Mucosa of descending colon (tissue), 3 donors: ENCODE measurements at places on chromosomes 5 and 9. TPM values are rescaled to one million over a fixed set of nuclear protein-coding genes. Genes with fewer than 3 reads are reported as not detected.

DNA sequence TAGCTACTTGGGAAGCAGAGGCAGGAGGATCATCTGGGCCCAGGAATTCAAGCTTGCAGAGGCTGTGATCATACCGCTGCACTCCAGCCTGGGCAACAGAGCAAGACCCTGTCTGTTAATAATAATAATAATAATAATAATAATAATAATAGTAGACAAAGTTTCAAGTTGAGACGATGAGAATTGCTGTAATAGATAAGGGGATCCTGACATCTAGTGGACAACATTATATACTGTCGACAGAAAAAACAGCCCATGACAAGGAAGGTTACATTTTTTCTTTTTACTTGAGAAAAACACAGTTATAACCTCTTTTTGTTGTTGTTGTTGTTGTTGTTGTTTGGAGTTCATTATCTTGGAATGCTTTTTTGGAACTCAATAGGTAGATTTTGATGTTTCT is 35.3 kb downstream of the NDFIP1 start:
- no peak for DNase-seq

DNA sequence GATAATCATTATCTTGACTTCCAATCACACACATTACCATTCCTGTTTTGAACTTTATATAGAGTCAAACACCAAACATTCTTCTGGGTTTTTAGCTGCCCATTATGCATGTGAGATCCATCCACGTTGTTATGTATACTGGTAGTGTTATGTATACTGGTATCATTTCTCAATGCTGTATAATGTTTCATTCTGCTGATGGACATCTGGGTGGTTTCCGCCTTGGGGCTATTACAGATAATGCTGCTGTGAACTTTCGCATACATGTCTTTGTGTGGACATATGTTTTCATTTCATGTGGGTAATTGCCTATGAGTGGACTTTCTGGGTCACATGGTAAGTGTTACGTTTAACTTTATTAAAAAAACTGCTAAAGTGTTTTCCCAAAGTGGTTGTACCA is 217.8 kb upstream of the EFNA5 start:
- no peak for DNase-seq

The PHF24 gene
- total RNA-seq: not detected

The WDR31 gene
- total RNA-seq: 4.6 TPM

The GCNT4 gene
- 2.4 TPM for total RNA-seq

The ADAMTS2 gene
- 7.3 TPM for total RNA-seq

The MARCOL gene
- not detected for total RNA-seq

GRCh38 chr5:119398727-119399466 is 43.1 kb downstream of the TNFAIP8 start:
- DNase-seq: peak; percentile 69

The SMIM15 gene
- total RNA-seq: 79.2 TPM

GRCh38 chr5:17680737-17681136 is 46.5 kb downstream of the TAF11L14 start:
- no peak for DNase-seq

- no peak for DNase-seq
Observed at GRCh38 chr5:59418808-59419207, 474.7 kb downstream of the PDE4D start.

GRCh38 chr9:88710449-88710848 is 175.5 kb downstream of the NXNL2 start:
- no peak for DNase-seq

The AQP7 gene
- 9.2 TPM for total RNA-seq

- DNase-seq: no peak
Observed at GRCh38 chr5:14475045-14475444, 106.5 kb upstream of the OTULINL start.

GRCh38 chr5:10118150-10118549 is 131.5 kb downstream of the ATPSCKMT start:
- DNase-seq: no peak

GRCh38 chr5:174796711-174797192 is 72.4 kb downstream of the MSX2 start:
- no peak for DNase-seq

The PKN3 gene
- 2.5 TPM for total RNA-seq

DNA sequence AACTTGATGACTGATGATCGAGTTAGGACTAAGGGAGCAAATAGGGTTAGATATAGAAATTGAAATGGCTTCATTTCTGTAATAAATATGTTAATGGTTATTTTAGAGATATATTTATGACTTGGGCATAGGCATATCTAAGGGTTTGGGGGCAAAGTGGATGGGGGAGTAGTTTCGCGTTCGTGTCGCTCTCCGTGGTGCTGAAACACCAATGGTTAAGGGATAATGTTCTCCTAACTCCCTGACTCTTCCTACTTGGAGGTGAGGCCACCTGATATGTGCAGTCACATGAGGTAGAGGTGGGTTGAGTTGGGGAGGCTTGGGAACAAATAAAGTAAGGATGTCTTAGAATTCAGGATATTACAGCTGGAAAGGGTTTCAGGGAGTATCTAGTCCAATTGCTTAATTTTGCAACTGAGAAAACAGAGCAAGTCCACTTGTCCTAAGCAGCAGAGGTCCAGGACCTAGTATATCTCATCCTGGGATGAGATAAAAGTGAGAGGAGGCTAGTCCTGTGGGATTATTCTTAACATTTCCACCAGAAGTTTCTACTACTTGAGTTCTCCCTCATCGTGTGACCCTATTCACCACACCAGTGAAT is 44.0 kb upstream of the MAP1B start:
- DNase-seq: peak; percentile 17

GRCh38 chr9:128523199-128523925 is 18.8 kb downstream of the GLE1 start:
- no peak for DNase-seq

GRCh38 chr5:171390883-171391677 is 3.4 kb downstream of the NPM1 start:
- DNase-seq: no peak

- no peak for DNase-seq
Observed at GRCh38 chr5:153480401-153480800, 10.1 kb upstream of the GRIA1 start.

The PCDHGA9 gene
- 3.2 TPM for total RNA-seq

The GLRA1 gene
- total RNA-seq: not detected

The GPR151 gene
- total RNA-seq: not detected

DNA sequence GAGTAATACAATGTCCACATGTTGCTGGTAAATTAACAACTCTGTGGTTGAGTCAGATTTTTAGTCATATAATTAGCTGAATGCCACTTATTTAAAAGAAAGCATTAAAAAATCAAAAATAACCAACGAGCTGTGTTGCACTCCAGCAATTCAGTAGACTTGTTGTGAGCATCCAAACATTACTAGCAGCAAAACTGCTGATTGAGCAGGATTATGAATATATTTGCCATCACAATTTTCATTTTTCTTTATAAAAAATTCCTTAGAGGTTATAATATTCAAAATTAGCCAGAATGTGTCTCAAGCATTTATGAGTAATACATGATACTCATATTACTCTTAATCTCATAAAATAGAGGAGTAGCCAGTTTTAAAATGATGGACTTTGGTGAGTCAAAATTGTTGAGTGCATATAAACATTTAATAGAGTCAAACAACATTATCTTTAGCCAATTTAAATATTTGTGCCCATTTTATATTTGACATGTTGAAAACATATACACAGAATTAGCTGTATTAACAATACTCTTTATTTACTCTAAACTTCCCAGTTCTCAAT is 44.0 kb downstream of the ST8SIA4 start:
- no peak for DNase-seq

DNA sequence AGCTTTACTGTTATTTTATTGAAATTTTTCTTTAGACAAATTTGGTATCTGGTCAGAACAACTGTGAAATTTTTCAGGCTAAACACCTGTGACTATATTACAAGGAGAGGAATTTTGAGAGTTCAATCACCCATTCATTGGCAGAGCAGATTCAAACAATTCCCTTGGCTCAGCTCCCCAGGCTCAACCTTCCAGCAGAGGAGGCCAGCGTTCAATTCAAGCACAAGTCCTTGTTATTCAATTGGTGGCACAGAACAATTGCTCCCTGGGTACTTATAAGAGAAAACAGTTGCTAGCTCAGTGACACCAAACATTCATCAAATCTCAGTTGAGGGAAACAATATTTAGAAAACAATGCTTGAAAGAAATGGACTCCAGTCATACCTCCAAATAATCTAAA is 83.3 kb downstream of the SUSD1 start:
- no peak for DNase-seq

GRCh38 chr9:13570068-13570974 is 290.8 kb upstream of the MPDZ start:
- DNase-seq: no peak

GRCh38 chr9:114351932-114352331 is 22.3 kb downstream of the ORM2 start:
- DNase-seq: no peak

The SCGB3A2 gene
- not detected for total RNA-seq

GRCh38 chr9:131593936-131594665 is 48.8 kb downstream of the PRRT1B start:
- DNase-seq: no peak

- DNase-seq: no peak
Observed at GRCh38 chr9:88690628-88691027, 155.7 kb downstream of the NXNL2 start.

GRCh38 chr5:133723126-133723525 is 110.8 kb upstream of the FSTL4 start:
- DNase-seq: no peak

GRCh38 chr5:67896311-67896929 is 319.1 kb upstream of the PIK3R1 start:
- no peak for DNase-seq

- DNase-seq: no peak
Observed at GRCh38 chr9:130110166-130110565, 56.5 kb downstream of the GPR107 start.

The TMEM174 gene
- total RNA-seq: not detected

DNA sequence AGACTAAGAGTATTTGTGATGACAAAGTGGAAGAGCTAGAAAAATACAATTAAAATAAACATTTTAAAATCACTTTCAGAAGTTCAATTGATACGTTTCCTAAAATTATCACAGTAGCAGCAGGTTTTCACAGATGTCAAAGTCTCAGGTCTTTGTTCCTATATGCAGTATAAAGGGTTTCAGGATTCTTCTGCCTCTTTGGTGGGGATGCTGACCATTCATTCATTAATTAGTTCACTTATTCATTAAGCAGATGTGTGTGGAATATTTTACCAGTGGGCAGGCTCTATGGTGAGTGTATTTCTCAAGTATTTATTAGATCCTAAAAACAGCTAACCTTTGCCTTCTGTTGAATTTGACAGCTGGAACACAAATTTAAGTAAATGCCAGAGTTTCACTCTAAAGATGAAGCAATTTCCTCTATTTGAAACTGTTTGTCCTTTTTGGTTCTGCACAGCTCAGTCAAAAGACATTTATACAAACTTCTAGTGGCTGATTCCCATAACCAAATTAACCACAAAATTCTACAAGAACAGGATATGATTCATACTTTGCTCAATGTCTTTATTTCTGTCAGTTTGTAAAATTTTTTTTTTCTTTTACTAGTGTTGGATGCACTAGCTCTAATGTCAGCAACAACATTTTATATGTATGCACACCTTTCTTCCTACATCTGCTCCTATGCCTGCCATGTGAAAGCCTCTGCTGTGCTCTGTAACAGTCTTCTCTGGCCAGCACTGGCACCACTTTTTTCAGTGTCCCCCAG is 75.9 kb upstream of the PRR16 start:
- no peak for DNase-seq

- no peak for DNase-seq
Observed at GRCh38 chr5:12636209-12636608, 732.0 kb upstream of the CTNND2 start.

DNA sequence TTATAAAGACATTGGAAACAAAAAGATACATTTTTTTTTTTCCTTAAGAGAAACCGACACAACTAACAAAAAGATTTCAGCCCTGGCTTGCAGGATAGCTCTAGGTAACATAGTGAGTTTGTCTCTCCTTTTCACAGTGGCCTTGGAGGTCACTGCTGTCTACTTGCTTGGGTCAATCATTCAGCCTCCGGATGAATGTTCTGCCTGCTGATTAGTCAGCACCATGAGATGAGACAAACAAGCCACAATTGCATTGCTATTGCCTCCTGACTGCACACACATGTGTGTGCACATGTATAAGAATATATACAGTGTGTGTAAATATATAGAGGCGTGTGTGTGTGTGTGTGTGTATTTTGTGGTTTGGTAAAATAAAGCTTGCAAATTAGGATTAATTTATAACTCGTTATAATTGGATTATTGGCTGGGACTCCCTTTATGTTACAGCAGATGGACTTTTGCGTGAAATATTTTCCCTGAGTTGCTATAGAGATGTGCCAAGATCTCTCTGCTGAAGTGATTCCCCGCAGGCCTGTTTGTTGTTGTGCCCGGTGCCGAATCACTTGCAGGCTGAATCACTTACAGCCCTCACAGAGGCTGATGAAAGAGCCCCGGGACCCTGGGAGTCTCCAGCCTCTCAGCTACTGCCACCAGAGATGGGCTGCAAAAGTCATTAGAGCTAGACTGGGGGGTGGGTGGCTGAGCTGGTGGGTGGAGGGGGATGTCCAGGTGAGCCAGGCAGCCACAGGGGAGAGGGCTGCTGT is 161.2 kb downstream of the FGF18 start:
- DNase-seq: no peak

DNA sequence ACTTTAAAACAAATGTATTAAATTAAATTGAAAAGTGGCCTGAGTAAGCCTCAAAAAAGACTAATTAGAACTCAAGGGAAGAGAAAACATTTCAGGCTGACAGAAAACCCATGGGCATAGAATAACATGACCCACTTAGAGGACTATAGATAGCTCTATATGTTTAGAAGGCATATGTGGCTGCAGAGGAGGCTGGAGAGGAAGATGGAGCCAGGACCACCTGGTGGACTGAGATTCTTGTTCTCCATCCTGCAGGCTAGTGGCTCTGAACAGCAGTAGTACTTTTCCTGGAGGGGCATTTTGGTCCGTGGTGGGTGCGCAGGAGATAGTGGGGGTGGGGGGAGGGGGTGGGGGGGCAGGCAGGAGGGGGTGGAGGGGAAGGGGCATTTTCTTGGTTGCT is 10.3 kb upstream of the NPR2 start:
- DNase-seq: no peak

- no peak for DNase-seq
Observed at GRCh38 chr5:166750376-166750775, 1541.1 kb upstream of the WWC1 start.

- no peak for DNase-seq
Observed at GRCh38 chr9:69397384-69398214, 72.6 kb downstream of the ENTREP1 start.

- DNase-seq: no peak
Observed at GRCh38 chr5:146891511-146891910, 13.0 kb upstream of the PPP2R2B start.
